SK-N-MC (cell line): ENCODE measurements at places on chromosomes 1 and 21.

- DNase-seq, result no peak
Observed at GRCh38 chr1:223332997-223333396, 31.0 kb downstream of the SUSD4 start.

DNA sequence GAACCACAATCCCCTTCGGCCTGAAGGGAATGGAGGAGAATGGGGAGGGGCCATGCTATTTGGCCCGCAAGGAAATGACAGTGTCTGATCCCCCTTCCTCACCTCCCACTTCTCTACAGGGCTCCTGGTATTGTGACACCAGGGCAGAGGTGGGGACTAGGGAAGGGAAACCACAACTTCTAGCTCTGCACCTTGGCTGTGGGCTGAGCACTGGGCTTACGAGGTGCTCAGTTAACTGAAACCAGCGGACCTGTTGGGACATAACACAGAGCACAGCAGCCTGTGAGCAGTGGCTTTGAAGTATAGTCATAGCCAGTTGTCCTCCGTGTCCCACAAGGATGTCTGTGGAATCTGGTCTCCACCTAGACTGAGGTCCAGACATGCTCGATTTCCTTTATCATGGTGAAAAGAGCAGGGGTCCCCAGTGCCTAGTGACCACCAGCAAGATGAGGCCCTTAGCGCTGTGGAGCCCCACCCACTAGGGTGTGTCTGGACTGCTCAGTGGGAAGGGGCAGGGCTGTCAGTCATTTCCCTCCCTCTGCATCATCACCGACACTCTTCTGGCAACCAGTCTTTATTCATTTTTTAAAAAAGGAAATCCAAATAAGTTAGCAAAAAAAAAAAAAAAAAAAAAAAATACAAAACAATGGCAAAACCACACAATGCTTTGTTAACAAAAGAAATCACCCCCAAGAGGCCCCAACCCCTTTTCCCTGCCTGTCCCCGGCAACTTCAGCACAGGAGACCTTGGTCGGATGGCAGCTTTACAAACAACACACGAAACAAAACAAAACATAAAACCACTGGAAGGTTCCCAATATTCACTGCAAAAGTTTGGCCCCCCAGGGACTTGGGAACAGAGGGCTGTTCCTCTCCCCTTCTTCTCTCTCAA, 3.0 kb downstream of the MYOG start:
- no peak for DNase-seq

DNA sequence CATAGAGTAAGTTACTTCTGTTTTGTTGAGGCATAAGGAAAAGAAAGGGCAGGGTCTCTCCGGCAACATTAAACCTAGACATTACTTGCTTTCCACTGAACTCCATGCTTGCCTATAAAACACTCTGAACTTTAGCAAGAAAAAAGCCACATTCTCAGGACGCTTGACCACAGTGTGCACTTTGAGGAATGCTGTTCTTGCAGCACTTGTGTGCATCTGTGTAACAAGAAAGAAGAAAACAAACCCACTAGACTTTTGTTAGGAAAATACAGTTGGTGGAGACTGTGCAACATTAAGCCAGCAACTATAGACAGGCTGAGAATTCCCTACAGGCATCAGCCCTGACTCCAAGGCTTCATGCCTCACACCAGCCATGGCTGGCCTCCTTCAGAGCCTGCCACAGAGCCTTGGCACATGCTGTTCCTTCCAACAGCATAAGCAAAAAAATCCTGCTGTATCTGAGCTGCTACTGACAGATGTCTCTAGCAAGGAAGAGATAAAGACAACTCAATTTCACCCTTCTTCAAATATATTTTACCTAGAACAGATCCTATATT, 5.8 kb downstream of the PDZK1 start:
- no peak for DNase-seq

GRCh38 chr1:10339815-10340214, 59.0 kb upstream of the PGD start:
- no peak for DNase-seq

GRCh38 chr1:68791800-68792199, 294.9 kb upstream of the DEPDC1 start:
- DNase-seq, result no peak

- peak; percentile 20 for DNase-seq
Observed at GRCh38 chr1:110746644-110747259, 72.0 kb upstream of the KCNA3 start.

- no peak for DNase-seq
Observed at GRCh38 chr1:113834716-113835115, 22.4 kb upstream of the RSBN1 start.

DNA sequence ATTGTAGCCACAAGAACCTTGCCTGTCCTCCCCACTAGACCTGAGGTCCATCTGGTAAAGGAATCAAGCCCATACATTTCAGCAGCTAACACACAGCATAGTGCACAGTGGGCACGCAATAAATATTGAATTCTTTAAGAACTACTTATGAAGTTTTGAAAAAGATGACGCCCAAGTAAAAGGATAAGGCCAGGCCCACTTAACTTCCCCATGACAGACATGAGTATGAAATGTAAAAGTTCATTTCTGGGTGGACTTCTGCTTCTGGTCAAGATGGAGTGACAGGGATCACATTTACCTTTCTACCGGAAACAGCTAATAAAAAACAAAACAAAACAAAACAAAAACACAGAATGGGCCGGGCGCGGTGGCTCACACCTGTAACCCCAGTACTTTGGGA, 25.4 kb downstream of the SORT1 start:
- no peak for DNase-seq

DNA sequence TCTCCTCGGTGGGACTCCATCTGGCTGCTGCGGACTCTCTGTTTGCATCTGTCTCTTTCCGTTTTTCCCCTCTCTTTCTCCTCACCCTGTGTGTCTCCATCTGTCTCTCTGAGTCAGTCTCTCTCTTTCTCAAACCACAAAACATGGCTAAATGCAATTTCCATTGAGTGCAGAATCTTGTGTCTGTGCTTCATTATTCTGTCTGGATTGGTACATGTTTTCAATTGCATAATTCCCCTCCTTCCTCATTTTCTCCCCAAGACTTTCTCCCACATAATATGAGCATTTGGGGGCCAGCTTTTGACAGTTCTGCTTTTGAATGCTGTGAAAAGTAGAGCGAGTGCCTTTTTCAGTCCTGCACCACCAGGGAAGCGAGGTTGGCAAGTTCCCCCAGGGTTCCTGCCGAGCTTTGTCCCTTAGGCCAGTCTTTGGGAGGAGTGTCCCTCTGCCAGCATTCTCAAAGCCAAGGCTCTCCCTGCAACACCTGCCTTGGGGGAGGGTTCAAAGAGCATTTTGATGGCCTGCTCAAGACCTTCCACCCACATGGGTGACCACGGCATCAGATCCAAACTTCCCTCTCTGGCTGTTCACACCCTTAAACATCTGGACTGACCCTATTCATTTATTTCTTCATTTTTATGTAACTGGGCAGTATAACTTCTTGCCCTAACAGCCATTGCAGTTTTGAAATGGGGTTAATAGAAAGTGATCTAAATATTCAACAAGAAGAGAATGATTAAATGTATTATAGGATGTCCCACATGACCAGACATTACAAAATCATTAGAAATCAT, 32.8 kb upstream of the SCMH1 start:
- DNase-seq, result no peak

GRCh38 chr1:12754738-12755137, 8.7 kb downstream of the CFAP107 start:
- DNase-seq, result no peak

- no peak for DNase-seq
Observed at GRCh38 chr21:44822484-44823178, 4.8 kb upstream of the SUMO3 start.

DNA sequence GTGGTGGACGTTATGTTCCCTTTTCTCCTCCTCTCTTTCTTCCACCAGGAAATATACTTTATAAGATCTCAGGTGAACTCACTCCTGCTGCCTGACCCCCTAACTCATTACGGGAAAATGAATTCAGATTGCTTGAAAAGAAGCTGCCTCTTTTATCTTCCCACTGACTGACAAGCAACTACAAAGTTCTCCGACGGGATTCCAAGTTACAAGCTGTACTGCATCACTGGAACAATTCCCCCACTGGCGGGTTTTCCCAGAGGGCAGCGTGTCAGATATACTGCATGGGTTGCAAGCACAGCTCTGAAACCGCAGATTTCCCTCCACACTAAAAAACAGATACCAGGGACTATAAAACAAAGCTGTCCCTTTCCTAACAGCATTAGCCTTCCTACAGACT, 390.6 kb downstream of the KCTD3 start:
- DNase-seq, result no peak

DNA sequence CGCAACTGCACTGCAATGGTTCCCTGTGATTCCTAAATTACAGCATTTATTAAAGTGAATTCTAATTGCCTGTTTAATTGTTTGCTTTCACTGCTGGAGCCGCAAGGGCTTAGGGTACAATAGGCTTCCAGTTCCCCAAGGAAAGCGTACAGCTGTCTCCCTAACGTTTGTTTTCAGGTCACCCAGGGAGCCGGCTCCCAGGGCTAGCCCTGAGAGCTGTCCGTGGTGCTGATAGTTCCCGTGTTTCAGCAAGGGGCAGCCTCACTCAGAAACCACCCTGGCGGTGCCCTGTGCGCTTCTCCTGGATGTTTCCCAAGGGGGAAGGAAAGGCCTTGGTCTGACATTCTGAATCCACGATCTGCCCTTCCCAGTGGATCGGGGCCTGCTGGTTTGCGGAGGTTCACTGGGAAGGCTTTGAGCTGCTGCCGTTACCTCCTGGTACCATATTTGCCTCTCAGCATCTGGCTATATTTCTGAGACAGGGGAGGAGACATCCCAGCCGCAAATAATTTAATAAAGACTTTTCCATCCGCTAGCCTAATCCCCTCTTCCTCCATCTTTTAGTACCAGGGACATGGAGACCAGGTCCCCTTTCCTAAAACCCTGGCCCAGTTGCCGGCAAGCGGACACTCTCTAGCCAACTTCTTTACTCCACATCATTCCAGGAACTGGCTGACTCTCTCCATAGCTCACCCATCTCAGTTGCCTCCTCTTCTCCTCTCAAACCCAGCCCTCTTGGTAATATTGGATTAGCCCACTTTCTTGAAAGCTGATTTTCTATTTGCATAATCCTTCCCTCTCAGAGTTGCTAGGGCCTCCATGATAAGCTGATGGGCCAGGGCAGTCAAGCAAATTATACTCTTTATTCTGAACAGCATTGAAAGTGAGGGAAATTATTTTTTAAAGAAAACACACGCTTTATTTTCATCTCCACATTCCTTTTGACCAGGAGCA, 149.0 kb downstream of the IGSF21 start:
- DNase-seq, result peak; percentile 12

- DNase-seq, result no peak
Observed at GRCh38 chr21:40905251-40905650, 58.3 kb upstream of the DSCAM start.

- DNase-seq, result no peak
Observed at GRCh38 chr1:219467524-219467923, 145.4 kb downstream of the ZC3H11B start.

DNA sequence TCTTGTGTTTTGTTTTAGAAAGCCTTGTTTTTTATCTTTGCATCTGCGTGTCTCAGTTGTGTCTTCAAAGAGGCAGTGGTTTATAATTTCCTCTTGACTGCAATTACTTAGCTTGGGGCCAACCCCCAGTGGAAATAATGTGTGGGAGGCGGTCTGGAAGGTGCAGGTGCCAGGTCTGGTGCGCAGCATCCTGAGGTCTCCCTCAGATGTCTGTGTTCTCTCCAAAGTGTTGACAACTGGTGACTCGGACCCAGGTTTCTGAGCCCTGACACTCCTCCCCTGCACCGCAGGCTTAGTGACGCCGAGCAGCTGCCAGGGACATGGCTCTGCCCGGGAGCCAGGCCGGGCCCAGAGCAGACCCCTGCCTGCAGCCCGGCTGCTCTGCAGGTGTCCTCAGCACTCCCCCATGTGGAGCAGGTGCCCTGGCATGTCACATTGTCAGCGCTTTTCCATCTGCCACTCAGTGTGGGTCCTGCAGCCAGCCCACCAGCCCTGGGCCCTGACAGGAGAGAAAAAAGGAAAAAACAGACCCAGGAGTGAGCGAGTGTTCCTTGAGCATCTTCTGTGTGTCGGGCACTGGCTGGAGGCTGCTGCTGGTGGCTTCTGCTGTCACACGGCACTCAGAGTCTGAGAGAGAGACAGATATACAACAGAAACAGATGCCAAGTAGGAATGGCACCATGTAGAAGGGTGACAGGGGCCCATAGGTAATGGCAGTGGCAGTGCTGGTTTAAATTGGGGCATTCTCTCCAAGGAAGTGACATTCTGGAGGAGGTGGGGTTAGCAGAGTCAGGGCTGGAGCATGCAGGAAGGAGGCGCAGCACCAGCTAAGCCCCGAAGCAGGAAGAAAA, 24.8 kb upstream of the SELENON start:
- no peak for DNase-seq

- DNase-seq, result no peak
Observed at GRCh38 chr1:11522400-11523235, 43.7 kb downstream of the DISP3 start.

DNA sequence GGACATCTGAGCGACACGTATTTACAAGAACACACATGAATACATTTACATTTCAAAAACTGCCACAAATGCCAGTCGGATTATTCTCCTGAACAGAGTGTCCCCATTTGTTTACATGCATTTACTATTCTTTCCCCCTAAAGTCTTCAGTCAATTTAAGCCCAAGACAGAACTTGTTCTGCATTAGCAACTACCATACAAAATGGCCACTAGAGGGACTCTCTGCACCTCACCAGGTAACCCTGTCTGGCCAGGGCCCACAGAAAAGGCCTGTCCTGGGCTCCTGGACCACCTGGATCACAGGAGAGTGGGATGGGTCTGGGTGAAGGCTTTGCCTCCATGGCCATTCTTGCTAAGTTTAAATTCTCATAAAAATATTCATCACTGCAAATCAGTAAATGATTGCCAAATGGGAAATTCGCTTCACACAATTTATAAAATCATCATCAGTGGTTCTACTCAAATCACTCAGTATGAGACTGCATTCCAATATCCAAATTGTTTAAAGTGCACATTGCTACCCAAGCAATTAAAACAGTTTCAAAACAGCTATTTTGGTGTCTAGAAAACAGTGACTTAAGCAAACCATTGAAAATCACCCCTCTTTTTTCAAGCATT, 12.5 kb upstream of the GUCA2A start:
- no peak for DNase-seq

GRCh38 chr1:223143537-223144248, 645 bp upstream of the TLR5 start:
- DNase-seq, result no peak

- DNase-seq, result no peak
Observed at GRCh38 chr1:47104816-47105215, 32.4 kb upstream of the CYP4A22 start.

DNA sequence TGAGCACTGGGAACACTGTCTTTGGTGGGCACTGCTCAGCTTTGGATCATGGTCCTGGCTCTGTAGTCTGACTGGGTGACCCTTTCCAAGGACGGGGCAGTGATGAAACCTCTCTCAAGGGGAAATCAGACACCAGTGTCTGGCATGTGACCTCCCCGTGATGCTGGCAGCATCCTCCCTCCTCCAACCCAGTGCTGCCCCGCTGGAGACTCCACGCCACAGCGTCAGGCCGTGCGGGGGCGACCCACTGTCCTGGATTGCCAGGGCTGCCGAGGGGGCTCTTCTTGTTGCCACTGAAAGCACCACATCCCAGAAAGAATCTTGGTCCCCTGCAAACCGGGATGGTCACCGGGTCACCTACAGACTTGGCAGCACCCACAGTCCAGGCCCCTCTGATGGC, 146.4 kb upstream of the ARHGEF16 start:
- DNase-seq, result no peak
